T-helper 17 cell (primary cell): ENCODE measurements at places on chromosomes 2 and 18. TPM values are rescaled to one million over a fixed set of nuclear protein-coding genes. Genes with fewer than 3 reads are reported as not detected.

DNA sequence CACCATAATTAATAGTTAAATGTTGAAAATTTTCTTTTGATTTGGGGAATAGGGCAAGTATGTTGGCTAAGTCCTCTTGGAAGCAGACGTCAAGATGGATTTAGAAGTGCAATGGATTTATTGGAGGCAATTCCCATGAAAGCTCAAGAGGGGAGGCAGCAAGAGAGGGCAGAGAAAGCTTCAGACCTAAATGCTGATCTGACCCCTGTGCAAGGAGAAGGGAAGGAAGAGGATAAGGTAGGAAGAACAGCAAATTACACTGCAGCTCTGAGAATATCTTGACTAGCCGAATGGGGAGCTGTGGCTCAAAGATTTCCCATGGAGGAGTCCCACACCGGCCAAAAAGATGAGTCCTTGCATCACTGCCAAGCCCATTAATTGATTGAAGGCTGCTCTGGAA is 46.9 kb upstream of the ATP8B1 start:
- H3K27me3 ChIP-seq: peaks cover 40% of the 10 kb centered on the region
- H3K27ac ChIP-seq: no peak overlapping the region
- DNase-seq: no peak
- H3K4me3 ChIP-seq: no peak overlapping the region
- H3K4me1 ChIP-seq: no peaks in the 10 kb centered on the region
- no peaks in the 10 kb centered on the region for H3K36me3 ChIP-seq

DNA sequence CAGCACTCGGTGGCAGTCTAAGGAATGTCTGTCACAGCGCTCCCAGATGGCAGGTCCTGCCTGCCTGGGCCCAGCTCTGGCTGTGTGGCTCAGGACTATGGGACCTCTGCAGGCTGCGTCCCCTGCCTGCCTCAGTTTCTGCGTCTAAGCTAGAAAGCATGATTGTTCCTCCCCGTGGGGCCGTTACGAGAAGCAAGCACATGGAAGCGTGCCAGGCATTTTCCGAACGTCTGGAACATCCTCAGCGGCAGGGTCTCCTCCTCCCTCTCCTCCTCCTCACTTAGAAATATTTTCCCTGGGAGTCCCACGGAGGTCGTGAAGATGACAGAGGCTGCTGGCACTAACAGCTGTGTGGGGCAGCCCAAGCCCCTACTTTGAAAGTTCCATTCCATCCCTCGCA is 43.3 kb downstream of the LRRFIP1 start:
- peaks cover 2% of the 10 kb centered on the region for H3K36me3 ChIP-seq
- peak overlapping the region; percentile 12 for H3K4me3 ChIP-seq
- H3K4me1 ChIP-seq: peaks cover 27% of the 10 kb centered on the region
- no peak overlapping the region for H3K27ac ChIP-seq
- H3K27me3 ChIP-seq: peaks cover 21% of the 10 kb centered on the region

FSIP2 gene
- total RNA-seq: 0.50 TPM

DNA sequence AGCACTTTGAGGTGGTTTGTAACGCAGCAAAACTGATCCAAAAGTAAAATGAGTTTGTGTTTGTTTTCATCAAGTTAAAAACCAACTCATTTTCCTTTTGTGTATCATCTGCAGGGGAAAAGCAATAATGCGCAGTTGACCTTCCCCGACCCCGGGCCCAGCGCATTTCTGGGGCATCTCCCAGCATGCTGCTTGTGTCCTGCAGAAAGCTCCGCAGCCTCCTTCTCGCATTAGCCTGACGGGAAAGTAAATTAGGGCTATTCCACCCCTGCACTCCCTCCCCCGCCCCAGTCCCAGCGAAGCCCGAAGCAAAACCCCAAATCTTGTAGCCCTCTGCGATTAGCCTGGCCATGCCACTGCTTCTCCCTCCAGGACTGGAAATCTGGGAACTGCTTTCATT is 82.0 kb upstream of the PPM1B start:
- no peak overlapping the region for H3K4me3 ChIP-seq
- H3K27me3 ChIP-seq: no peaks in the 10 kb centered on the region
- peaks cover 2% of the 10 kb centered on the region for H3K36me3 ChIP-seq
- peaks cover 17% of the 10 kb centered on the region for H3K4me1 ChIP-seq
- no peak for DNase-seq
- H3K27ac ChIP-seq: peak overlapping the region; percentile 19

LRRC30 gene
- not detected for total RNA-seq

UBR3 gene
- 33.6 TPM for total RNA-seq

DNA sequence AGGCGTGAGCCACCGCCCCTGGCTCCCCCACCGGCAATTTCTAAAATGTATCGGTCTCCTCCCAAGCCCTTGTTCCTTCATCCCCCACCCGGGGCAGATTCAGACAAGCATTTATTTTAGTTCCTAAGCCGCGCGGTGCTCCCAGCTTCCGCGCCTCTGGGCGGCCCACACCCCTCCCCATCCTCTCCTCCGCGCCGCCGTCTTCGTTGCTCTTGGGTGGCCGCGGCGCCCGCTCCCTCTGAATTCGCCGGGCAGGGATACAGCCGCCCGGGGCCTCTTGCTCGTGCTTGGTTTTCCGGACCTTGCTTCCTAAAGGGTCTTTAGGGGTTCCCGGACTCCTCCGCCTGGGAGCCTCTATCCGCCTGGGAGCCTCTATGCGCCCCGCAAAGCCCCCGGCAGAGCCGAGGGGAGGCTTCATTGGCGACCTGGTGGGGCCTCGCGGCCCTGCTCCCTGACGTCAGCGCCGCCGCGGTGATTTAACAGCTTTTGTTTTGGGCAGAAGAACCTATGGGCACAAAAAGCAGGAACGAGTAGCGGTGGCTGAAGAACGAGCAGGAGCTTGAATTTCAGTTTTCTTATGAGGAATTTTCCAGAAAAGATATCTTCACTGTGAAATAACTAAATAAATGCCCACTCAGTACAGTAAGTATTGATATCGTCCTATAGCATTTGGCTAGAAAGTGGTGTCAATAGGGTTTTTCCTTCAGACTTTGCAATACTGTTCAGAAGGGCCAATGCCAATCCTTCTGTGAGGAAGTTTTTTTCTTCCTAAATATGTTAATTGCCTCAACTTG is 37.3 kb downstream of the PRKRA start:
- peak; percentile 57 for DNase-seq
- H3K36me3 ChIP-seq: no peaks in the 10 kb centered on the region
- H3K27me3 ChIP-seq: no peaks in the 10 kb centered on the region
- peak overlapping the region; percentile 96 for H3K27ac ChIP-seq
- peak overlapping the region; percentile 94 for H3K4me3 ChIP-seq
- peaks cover 22% of the 10 kb centered on the region for H3K4me1 ChIP-seq

DNA sequence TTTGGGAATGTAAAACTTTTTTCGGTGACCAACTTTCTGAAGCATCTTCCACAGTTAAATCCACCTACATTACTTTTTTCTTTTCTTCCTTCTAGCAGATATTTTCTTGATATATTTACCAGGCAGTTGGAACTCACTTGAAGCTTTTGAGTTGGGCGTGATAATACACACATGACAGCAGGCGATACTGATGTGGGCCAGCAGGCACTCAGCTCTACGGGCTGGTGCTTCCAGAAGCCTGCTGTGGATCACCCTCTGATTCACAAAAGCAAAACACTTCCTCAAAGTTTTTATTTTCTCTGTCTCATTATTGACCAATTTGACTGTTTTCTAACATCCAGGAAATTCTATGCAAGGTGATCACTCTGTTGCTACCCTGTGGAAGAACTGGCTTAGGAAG is 22.9 kb downstream of the GRHL1 start:
- H3K36me3 ChIP-seq: no peaks in the 10 kb centered on the region
- DNase-seq: no peak
- no peak overlapping the region for H3K27ac ChIP-seq
